ENCODE measurements at places on chromosomes 5 and 9. TPM values are rescaled to one million over a fixed set of nuclear protein-coding genes. Genes with fewer than 3 reads are reported as not detected.

PTGS1 gene
- 0.27 TPM for total RNA-seq

GPR21 gene
- 0.32 TPM for total RNA-seq

FAF2 gene
- total RNA-seq: 40.9 TPM

IL13 gene
- 130 TPM for total RNA-seq

WWC1 gene
- total RNA-seq: not detected

OLFM1 gene
- 5.3 TPM for total RNA-seq

AMBP gene
- total RNA-seq: not detected

Measured in T-helper 1 cell treated with Interleukin-12 subunit alpha and Interleukin-12 subunit beta and Interleukin-4 antibody, amounts not matched to agents 30 ng/mL and 1 ng/mL, for 36 hours (primary cell).